Non-pigmented ciliary epithelial cell (primary cell): ENCODE measurements at places on chromosomes 4 and X.

DNA sequence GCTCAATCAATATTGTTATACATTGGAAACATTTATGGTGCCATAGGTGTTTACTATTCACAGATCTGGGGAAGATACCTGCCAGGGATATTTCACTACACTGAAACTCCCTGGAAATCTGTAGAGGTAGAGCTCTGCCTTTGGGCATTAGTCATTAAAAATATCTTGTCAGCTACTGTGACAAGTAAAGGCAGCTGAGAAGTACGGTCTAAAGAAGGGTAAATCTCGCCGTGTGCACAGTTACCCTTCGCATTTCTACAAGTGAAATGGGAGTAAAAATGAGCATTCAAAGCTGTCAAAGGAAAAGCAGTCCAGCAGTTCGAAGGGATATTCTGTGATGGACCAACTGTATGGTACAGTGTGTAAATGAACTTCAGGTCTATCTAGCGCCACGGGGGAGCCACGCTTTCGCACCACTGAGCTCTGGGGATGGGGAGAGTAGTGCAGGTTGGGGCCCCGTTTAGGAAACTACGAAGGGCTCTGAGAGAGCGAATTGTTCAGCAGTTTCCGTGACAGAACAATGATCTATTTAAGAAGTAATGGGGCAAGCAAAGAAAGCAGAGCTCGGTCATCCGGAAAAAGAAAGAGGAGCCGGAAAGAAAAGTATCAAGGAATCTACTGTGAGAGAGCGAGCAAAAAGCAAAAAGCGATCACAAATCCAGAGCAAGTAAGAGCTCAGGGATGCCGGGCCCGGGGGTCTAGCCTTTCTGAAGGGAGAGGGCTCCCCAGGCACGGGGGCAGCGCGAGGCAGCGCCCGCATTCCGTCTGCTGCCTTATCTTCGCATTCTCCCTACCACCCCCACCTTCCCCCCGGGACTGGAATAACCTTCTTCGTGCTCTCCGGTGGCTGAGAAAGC lies 646 bp downstream of the TIGD4 start:
- no peak for DNase-seq

- no peak for DNase-seq
These were observed 124.0 kb upstream of the NOCT start for GRCh38 chr4:138891631-138892031.

DNA sequence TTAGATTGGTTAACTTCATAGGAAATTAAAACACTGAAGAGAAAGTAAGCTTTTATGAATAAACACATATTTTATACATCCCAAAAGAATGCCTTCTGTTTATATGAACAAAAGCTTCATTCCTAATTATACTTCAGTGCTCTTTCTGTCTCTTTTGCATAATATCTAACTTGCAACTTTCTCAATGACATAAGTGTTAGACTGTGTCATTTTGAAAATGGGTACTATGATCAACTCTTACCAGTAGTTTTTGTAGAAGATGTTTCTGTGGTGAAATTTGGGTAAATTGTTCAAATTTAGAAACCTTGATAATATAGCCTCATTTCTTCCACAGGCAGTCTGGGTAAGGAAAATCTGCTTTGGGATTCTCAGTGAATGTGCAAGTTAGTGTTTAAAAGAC lies 991.4 kb downstream of the CCSER1 start:
- DNase-seq = no peak

DNA sequence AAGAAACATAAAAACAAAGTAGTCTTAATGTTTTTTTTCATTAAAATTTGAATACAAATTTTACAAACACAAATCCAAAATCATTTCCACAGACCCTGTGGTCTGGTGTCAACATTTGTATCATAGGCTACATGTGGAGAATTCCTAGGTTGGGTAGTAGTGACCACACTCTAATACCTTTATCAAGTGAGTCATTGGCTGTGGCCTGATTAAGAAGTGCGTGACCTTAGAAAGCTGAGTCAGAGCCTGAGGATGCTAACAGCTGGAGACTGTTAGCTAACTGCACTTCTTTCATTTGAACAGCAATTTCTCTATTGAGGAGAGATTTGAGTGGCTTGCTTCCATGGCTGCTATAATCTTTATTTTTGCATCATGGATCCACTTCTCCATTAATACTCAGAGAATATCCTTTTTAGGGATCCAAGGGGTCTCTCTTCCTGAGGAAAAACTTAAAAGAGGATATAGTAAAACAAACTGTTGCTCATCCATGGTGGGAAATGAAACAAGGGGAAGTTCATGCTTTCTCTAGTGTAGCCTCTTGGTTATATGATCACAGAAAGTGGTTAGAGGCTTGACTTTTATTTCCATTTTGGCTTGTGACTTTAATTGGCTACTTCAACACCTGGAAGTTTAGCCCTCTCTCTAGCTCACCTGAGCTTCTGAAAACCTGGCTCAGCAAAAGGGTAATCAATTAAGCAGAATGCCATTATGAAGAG lies 335.8 kb downstream of the PABPC4L start:
- DNase-seq = peak; percentile 98

GRCh38 chr4:83503974-83504373 lies 19.1 kb upstream of the ABRAXAS1 start:
- DNase-seq = no peak

DNA sequence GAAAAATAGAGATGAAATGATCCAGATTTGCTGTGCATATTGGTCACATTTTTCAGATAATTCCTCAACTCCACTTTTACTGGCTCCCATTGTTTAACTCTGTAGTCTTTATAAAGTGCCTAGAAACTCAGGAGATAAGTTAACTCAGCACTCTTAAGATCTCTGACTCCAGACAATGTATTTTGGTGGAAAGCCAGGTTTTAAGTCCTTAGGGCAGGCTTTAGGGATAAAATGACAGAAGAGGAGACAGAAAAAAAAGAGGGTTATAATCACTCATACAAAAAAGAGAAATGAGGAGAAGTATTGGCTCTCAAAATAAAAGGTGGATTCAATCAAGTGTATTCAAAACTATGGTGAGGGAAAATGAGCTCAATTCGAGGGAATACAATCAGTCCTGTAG lies 674.8 kb upstream of the INTU start:
- DNase-seq = no peak

DNA sequence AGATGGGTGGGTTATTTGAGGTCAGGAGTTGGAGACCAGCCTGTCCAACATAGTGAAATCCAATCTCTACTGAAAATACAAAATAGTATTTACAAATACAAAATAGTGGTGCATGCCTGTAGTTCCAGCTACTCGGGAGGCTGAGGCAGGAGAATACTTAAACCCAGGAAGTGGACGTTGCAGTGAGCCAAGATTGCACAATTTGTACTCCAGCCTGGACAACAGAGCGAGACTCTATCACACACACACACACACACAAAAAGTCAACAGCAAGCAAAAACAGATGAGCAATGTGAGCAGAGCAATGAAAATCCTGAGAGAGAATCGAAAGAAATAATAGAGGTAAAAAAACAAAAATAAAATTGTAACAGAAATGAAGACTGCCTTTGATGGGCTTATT lies 168.8 kb downstream of the PCDH18 start:
- no peak for DNase-seq

DNA sequence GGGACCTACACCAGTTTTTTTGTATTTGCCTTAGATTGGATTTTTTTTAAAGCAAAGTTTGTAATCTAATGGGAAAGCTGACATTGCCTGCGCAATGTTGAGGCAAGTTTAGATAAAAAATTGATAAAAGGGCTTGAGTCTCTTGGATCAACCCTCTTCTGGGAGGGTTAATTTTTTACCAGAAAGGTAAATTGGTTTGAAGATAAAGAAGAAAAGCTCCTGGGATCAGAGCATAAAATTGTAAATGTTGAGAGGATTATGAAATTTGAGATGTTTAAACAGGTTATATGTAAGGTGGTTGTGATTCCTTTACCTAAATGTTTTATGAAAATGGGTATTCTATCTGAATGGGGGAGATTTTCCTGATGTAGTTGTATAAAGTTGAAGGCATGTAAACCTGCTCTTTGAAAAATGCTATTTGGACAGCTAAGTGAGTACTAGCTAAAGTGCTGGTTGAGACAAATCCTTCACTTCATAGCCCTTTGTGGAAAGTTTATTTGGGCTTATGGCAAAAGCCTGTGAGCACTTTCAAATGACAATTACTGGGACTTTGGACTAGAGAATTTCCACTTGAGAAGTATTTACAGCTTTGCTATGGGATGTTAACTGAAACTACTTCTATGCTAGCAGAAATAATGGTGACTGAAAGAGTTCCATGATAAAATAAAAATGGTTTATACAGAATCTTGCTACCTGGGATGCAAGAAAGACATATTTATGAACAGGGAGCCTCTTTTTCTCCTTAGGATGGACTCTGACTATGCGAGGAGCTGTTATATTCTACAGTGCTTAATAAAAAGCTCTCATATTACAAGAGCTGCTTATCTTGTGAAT lies 56.2 kb downstream of the UGT2B10 start:
- DNase-seq = no peak

GRCh38 chr4:24912252-24913118 lies at the start of gene CCDC149:
CCDC149 (minus strand) TSS chr4:24913042; CDS start chr4:24912864, 178 bp downstream.
- DNase-seq = no peak

GRCh38 chr4:99028187-99028586 lies 32.7 kb downstream of the METAP1 start:
- no peak for DNase-seq

GRCh38 chrX:27987862-27988646 lies 6.8 kb upstream of the DCAF8L1 start:
- no peak for DNase-seq

DNA sequence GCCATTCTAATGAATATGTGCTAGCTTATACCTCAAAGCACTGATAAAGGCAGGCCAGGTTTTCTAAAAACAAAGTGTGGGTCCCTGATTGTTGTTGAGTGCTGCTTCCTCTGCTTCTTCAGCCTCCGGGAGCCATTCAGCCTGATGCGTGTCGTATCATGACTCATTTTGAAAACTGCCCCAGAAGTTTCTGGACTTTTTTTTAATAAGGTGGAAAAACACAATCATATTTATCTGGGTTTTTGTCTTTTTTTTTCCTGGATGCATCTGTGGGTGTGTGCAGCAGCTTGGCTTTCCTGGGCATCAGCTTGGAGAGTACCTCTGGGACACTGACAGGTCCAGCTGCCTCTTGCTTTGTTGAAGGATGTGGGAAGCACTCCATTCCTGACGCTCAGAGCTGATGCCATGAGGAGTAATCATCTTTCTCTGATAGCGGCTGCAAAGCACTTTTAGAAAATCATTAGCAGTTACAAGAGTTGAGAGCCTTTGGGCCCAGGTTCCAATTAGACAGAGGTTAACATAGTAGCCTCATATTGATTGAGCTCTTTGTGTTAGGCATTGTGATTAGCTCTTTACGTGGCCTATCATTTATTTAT lies 66.9 kb downstream of the PARM1 start:
- no peak for DNase-seq

- DNase-seq = peak; percentile 67
These were observed 16.7 kb downstream of the BLOC1S4 start for GRCh38 chr4:6732441-6733357.

DNA sequence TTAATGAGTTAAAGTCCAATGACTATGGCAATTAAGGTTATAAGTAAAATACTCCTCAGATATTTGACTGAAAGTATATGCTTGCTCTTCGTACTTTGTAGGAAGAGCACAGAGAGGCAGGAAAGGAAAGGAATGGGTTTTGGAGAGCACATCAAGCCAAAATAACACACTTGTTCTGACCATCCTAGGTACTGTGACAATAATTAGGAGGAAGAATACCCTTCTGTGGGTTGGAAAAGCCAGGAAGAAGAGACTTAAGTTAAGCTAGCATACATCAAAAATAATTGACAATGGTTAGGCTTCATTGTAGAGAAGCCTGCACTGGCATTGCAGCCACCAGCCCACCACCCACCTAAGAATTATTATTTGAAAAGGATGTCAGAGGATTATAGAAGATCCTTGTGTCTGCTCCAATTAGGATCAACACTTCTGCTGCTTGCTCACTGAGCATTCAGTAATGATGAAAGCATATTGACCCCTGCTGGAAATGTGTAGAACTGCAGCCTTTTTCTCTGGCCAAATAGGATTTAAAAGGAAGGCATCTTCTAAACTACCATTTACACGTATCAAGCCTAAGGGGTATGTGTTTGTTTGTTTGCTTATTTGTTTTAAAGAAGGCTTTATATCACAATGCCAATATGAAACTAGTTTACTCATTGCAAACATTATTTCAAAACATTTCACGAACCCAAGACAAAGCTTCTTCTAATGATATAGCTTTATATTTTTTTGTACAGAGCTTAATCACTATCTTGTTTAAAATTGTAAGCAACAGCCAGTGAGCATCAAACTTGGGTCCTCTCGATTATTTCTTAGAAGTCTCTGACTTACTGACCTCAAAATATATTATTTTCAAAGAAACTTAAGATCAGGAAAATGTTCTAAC lies 286.2 kb upstream of the TET2 start:
- DNase-seq = peak; percentile 46

GRCh38 chr4:105548483-105548882 lies 3.9 kb upstream of the ARHGEF38 start:
- peak; percentile 20 for DNase-seq

- DNase-seq = no peak
These were observed 20.5 kb downstream of the SLC25A5 start for GRCh38 chrX:119488749-119489148.

- DNase-seq = no peak
These were observed 84.3 kb downstream of the REPS2 start for GRCh38 chrX:17030580-17031270.

DNA sequence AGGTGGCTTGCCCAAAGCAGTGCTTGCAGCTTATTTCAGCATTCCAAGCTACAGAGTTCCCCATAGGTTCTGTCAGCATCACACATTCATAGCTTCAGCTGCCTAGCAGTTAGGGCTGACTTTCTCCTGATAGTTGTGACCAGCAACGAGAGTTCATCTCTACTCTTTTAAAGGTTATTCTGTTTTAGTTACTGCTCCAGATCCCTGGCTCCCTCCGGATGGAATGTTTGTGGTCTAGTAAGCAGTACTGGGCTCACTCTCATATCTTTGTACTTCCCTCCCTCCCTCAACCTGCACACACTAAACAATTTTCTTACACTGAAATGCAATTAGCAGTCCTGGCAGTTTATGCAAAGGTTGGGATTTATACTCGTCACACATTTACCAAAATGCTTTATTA lies 43.9 kb downstream of the PTTG2 start:
- peak; percentile 14 for DNase-seq
